ENCODE measurements at places on chromosomes 12 and 14. TPM values are rescaled to one million over a fixed set of nuclear protein-coding genes. Genes with fewer than 3 reads are reported as not detected.

Gene DDX51
- 27.0 TPM for total RNA-seq

Gene SLC17A8
- not detected for total RNA-seq

Gene OASL
- total RNA-seq = 1.7 TPM

Gene ESRRB
- 0.30 TPM for total RNA-seq

Gene HEBP1
- 51.0 TPM for total RNA-seq

Gene FBRSL1
- total RNA-seq = 142 TPM

Data from A549 treated with dexamethasone at 1 μM for 4 hours (cell line).